ENCODE measurements at places on chromosomes 3 and 15. TPM values are rescaled to one million over a fixed set of nuclear protein-coding genes. Genes with fewer than 3 reads are reported as not detected.

The GRAMD1C gene
- total RNA-seq, result 2.9 TPM

The GP5 gene
- total RNA-seq, result under 0.01 TPM

The FURIN gene
- 143 TPM for total RNA-seq

The TNIK gene
- 18.4 TPM for total RNA-seq

The ADGRG7 gene
- not detected for total RNA-seq

The TYRO3 gene
- total RNA-seq, result 11.7 TPM

The FBXO22 gene
- total RNA-seq, result 41.1 TPM

The PRKCD gene
- total RNA-seq, result 9.9 TPM

The RTP4 gene
- not detected for total RNA-seq

The ENTPD3 gene
- total RNA-seq, result under 0.01 TPM

The TMEM212 gene
- total RNA-seq, result not detected

The IGSF10 gene
- 1.1 TPM for total RNA-seq

All from mesangial cell (primary cell).